ENCODE measurements at places on chromosomes 5 and 9. TPM values are rescaled to one million over a fixed set of nuclear protein-coding genes. Genes with fewer than 3 reads are reported as not detected.

PLAC8L1 gene
- not detected for total RNA-seq

PTPN3 gene
- total RNA-seq, result 0.32 TPM

LCN2 gene
- not detected for total RNA-seq

PRPF4 gene
- 51.5 TPM for total RNA-seq

TMEM215 gene
- total RNA-seq, result not detected

ITK gene
- total RNA-seq, result 208 TPM

LHX6 gene
- total RNA-seq, result 0.11 TPM

PIP5KL1 gene
- total RNA-seq, result 1.9 TPM

MTMR12 gene
- 21.6 TPM for total RNA-seq

AGXT2 gene
- total RNA-seq, result not detected

CNOT6 gene
- 43.2 TPM for total RNA-seq

TAF11L5 gene
- not detected for total RNA-seq

TAF11L10 gene
- total RNA-seq, result not detected

FOXD4L6 gene
- total RNA-seq, result not detected

PALM2AKAP2 gene
- total RNA-seq, result 1.0 TPM

CER1 gene
- total RNA-seq, result not detected

ENHO gene
- not detected for total RNA-seq

SEMA6A gene
- not detected for total RNA-seq

TRPM3 gene
- total RNA-seq, result not detected

CDKN2B-AS1 gene
- 0.23 TPM for total RNA-seq

ARID3C gene
- total RNA-seq, result 0.66 TPM

TEX48 gene
- total RNA-seq, result 0.75 TPM

ARAP3 gene
- 3.2 TPM for total RNA-seq

SNAPC4 gene
- total RNA-seq, result 12.4 TPM

C9orf50 gene
- not detected for total RNA-seq

PFDN1 gene
- total RNA-seq, result 52.6 TPM

STC2 gene
- 31.5 TPM for total RNA-seq

PAPPA gene
- not detected for total RNA-seq

HMGXB3 gene
- 27.2 TPM for total RNA-seq

GPX8 gene
- not detected for total RNA-seq
